NCI-H1694 treated with DMSO at 0.1 percent for 48 hours (cell line): ENCODE measurements at places on chromosomes 7 and 10.

DNA sequence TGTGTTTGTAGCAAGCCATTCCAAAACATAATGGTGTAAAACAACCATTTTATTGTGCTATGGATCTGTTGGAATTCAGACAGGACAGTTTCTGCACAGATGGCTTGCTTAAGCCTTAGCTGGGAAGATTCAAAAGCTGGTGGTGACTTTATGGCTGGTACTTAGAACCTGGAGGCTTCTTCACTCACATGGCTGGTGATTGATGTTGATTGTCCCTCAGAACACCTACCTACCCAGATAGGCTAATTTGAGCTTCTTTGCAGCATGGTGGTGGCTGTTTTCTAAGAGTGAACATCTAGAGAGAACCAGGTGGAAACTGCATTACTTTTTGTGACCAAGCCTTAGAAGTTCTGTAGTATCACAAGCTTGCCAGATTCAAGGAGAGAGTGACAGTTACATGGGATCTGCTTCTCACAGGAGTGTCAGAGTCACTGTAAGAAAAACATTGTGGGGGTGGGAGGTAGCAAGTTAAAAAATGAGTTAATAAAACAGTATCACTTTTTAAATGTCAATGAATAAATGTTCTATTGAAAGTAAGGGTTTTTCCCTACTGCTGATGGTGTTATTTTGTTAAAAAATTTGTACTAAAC lies 7.1 kb downstream of the R3HCC1L start:
- DNase-seq: no peak

DNA sequence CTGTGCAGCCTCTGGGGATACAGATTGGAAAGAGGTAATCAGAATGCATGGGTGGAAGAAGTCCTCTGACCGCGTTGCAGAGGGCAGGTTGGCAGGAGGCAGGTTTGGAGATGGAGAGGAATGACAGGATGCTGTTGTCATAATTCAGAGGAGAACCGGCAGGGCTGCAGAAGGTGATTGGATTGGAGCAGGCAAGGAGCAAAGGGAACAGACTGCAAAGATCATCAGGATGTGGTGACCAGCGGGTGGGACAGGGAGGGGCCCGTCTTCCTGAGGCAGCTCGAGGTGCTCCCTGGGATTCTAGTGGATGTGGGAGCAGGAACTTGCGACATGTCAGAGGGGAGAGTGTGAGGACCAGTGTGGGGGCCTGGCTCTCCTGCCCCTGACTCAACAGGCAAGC lies 78.5 kb upstream of the PPIF start:
- DNase-seq: no peak

- DNase-seq: no peak
These were observed 98.1 kb upstream of the NAMPT start for GRCh38 chr7:106382929-106383328.

GRCh38 chr10:7968510-7969112 lies 85.9 kb upstream of the GATA3 start:
- no peak for DNase-seq

DNA sequence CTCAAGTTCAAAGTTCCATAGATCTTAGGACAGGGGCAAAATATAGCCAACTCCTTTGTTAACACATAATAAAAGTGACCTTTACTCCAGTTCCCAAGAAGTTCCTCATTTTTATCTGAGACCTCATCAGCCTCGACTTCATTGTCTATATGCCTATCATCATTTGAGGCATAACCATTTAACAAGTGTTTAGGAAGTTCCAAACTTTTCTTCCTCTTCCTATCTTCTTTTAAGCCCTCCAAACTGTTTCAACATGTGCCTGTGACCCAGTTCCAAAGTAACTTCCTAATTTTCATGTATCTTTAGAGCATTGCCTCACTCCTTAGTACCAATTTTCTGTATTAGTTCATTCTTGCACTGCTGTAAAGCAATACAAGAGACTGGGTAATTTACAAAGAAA lies 569.1 kb downstream of the ANKRD7 start:
- DNase-seq: no peak

GRCh38 chr7:149750122-149750845 lies 23.1 kb downstream of the ZNF467 start:
- DNase-seq: no peak

GRCh38 chr7:137986252-137987017 lies 15.5 kb downstream of the CREB3L2 start:
- DNase-seq: no peak

GRCh38 chr10:98408799-98409198 lies 6.2 kb downstream of the PYROXD2 start:
- DNase-seq: no peak

GRCh38 chr7:68706291-68706690 lies 892.0 kb upstream of the AUTS2 start:
- DNase-seq: no peak

GRCh38 chr7:11191574-11192220 lies 218.0 kb downstream of the PHF14 start:
- DNase-seq: no peak

DNA sequence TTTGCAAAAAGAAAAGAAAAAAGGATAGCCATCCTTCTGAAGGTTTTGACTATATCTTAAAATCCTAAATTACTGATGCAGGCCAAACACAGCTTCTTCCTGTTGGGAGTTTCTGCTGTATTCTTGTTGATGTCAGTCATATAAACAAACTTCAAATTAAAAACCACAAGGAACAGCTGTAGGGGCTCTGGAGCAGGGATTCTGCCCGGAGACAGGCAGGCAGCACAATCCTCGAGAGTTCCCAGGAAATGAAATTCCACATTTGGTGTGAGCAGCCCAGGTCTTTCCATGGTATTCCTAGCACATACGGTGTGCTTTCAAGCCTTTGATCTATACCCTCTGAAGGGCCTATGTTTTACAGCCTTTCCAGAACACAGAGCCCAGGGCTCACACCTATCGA lies 43.2 kb downstream of the INSYN2A start:
- no peak for DNase-seq

DNA sequence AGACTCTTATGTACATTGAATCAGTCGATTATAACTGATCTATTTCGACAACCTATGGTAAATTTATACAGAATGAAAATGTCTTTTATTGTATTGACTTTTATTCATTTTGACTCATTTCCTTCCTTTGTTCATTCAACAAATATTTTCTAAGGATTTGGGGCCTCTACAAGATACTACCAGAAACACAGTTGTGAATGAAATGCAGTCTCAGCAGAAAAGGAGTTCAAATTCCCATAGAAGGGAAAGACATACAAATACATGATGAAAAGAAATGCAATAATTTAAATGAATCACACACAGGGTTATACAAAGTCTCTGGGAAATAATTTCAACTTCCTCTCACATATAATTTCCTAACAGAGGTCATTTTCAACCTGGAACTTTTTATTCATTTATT lies 134.0 kb upstream of the SEMA3A start:
- no peak for DNase-seq

DNA sequence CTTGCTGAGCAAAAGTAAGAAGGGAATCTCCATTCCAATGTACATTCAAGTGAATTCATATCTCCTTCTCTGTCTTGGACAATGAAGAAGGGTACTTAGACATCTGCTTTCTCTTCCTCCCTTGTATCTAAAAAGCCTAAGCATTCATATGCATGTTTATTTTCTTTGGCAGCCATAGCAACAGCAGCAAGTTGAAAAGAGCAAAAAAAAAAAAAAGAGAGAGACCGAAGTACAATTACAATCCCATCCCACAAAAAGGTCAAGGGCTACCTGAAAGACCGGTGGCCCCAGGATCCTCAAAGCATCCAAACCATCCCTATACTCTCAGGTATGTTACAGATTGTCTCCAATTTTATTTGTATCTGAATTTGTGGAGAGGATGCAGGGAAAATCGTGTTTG lies 4.1 kb downstream of the OR2F1 start:
- DNase-seq: no peak

DNA sequence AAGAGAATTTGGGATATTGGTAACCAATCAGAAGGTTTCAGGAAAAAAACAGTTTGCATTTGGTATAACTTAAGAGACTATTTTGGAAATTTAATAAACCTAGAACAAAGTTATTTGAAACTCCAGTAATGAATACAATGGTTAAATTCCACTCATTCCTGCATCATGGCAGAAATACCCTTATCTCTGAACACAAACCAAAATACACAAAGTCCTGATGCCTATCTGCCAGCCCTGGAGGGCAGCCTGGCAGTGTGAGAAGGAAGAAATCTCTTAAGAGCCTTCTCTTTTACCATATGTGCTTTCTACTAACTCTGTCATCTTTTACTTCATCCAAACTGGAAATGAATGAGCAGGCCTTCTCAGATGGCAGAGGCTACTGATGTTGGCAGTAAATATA lies 147.1 kb upstream of the LYZL1 start:
- no peak for DNase-seq

- no peak for DNase-seq
These were observed 497.3 kb downstream of the INHBA start for GRCh38 chr7:41205600-41205999.

- DNase-seq: no peak
These were observed 372.2 kb downstream of the DPP6 start for GRCh38 chr7:154424350-154424749.

DNA sequence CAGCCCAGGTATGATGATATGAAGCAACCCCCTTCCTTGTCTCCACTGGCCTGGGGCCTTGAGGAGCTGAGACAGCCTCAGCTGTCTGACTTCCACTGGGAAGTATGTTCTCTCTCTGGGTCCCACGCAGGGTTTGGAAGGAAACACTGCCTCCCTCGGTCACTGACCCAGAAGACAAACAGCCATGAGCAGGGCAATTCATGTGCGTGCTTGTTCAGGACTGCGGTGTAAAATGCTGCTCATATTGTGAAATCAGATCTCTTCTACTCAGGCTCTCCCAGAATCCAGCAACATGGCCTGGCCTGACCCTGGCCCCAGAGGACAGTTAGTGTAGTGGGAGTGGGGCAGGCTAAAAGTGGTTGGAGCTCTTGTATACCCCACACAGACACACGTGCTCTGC lies 2.8 kb downstream of the CLCN1 start:
- no peak for DNase-seq

GRCh38 chr10:97514344-97514743 lies 15.6 kb downstream of the UBTD1 start:
- no peak for DNase-seq

DNA sequence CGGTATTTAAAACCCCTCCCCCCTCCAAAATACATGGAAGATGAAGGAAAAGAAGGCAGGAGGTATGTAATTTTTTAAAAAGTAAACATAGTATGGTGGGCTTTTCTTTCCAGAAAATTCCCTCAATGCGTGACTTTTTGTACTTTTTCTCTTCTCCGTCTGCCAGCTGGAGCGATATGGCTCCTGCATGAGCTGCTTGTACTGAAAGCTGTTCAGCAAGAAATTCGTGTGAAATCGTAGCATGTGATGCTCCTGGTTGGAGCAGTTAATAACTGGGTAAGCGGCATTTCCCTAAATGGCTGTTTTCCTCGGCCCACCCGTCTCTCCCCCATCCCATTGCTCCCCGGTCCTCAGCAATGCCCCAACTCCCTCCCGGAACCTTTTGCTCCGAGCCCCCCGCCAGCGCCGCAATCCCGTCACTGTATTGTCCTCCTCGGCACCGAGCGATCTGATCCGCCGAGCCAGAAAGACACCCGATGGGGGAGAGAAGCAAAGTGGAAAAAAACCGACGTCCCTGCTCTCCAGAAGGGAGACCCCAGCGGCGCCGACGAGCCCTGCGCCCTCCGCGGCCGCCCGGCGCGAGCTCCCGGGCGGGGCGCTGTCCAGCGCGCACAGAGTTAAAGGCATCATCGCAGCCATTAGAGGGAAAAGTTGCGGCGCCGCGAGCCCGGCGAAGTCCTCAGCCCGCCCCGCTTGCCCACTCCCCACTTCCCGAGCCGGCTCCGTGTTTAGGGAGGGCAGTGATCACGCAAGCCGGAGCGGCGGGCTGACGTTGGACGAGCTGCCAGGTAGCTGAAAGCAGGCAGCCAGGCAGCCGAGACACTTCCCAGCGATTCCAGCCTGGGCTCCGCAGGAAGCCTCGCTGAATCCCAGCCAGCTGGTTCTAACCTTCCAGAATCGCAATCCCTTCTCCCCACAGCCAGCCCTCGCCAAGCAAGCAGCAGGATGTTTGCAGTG lies at the start of gene VSTM2A:
Gene VSTM2A, plus strand, starts transcription at position 707 of the 957 bp plus-strand sequence. CDS start 356 bp downstream, outside the sequence.
- DNase-seq: no peak

- DNase-seq: peak; percentile 34
These were observed 525.7 kb downstream of the KCNMA1 start for GRCh38 chr10:77111611-77112550.

DNA sequence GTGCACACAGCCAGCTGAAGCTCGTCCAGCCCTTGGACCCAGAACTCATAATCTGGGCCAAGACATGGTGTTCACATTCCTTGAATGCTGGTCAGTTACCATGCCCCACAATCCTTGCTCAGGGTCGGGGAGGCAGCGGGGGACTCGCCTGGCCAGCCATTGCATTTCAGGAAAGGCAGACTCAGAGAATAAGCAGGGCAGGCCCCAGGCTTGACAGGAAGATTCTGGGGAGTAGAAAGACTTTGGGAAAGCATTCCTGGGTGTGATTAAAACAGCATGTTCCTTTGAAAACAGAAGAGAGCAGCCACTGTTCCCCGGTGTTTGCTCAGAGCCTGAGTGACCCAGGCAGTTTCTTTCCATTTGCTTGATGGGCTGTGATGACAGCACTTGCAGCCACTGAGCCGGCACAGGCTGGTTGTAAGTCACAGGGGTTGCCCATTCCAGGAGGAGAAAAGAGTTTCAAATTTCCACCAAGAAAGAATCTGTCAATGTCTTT lies 473.7 kb downstream of the TYW1 start:
- no peak for DNase-seq

DNA sequence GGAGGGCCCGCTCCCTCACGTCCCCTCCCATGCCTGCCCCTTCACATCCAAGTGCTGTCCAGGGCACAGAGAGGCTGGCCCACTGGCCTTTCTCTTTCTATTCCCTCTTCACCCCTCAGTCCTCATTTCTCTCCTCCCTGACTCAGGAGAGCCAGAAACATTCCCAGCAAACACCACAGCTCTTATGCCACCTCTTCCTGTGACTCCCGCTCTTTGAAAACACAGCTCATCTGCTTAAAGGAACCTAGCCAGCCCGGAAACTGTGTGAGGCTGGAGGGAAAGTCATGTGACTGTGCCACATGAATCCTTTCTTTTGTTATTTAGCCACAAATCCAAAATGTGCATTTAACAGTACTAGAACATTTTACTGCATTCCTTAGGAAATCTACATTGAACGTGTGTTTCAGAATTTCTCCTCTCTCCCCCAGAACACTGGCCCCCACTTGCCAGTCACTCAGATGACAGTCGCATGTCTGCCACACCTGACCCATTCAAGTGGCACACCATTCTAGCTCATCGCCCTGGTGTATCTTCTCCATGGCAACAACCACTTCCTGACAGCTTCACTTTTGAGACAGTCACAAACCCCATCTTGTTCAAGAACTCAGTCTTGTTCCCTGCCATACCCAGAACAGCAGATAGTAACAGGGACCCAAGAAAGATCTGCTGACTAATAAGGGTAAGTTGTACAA lies 42.8 kb downstream of the GRB10 start:
- DNase-seq: no peak
